ENCODE measurements at places on chromosomes 13 and 19.
A peak's percentile ranks its signal among the peaks of the same experiment; 100 is the strongest.

DNA sequence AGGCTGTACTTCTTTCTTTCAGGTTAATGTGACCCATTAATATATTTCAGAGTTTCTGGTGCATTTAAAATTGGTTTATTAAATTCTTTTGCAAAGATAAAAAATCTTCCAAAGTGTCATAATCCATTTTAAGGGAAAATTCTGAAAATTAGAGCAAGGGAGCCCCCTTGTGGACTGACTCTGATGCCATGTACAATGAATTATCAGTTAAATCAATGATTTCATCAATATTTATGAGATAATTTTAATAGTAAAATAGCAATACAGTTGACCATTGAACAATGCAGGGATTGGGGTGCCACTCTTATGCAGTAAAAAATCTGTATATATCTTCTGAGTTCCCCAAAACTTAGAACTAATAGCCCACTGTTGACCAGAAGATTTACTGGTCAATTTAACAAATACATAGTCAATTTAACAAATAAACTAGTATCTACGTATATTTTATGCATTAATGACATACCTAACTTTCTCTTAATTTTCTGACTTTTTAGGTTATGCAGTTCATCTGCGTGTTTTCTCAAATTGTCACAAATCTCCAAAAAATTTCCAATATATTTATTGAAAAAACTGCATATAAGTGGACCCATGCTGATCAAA, 479.1 kb upstream of the MIR17HG start:
- DNase-seq = no peak

DNA sequence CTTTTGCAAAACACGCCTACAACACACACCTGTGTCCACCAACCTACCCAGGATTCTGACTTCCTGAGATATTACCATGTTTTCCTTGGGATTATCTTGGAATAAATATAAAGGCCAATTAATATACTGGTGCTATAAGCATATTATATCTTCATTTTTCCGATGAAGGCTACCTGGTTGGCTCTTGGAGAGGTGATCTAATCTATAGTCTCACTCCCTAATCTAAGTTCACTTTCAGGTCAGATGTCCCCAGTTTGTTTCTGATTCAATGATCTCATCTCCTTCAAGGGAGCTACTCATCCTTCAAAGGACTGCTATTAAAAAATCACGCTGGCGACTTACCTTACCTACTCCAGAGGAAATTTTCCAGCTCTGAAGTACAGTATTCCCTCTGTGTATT, 517.5 kb downstream of the KLF5 start:
- no peak for DNase-seq

DNA sequence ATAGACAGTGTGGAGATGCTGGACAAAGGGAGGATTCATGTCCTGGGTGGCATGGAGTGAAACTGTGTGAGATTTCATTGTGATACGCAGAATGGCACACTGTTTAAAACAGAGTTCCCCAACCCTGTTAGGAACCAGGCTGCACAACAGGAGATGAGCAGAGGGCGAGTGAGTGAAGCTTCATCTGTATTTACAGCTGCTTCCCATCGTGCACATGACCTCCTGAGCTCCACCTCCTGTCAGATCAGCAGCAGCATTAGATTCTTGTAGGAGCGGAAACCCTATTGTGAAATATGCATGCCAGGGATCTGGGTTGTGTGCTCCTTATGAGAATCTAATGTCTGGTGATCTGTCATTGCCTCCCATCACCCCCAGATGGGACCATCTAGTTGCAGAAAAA, 72.5 kb downstream of the RAP2A start:
- DNase-seq = no peak

DNA sequence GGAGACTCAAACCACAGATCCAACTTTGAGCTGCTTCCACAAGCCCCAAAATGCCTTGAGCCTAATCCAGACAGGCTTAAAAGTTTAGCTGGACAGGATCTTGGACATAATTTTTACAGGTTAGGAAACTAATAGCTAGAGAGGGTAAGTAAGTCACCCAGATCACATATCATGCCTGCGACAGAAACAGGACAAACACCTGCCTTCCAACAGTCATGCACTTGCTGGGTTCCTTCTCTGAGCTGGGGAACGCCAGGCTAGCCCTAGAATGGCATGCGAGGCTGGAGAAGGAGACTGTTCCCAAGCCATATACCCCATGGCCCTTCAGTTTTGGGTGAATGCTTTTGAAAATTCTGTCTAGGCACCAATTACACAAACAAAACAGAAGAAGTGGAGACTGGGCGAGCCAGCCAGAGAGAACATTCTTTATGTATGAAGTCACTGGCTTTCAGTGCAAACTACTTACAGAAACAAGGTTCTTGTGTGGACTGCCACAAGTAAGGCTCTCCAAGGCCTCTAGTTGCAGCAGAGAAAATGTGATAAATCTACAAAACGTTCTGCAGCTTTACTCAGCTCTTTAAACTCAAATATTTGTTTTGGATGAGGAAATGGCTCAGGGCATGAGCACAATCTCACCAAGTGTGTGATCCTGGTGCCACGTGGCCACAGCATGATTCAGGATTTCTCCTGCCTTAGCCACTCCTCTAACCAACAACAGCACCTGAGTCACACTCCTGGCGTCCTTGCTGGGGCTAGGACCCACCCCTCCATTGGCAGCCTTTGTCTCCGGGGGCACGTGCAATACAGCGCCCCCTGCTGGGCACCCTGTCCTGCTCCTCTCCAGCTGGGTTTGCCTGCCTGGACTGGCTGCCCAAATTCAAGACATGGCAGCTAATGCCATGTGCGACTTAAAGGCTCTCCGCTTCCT, 73.4 kb upstream of the UBL3 start:
- DNase-seq = peak; percentile 42

DNA sequence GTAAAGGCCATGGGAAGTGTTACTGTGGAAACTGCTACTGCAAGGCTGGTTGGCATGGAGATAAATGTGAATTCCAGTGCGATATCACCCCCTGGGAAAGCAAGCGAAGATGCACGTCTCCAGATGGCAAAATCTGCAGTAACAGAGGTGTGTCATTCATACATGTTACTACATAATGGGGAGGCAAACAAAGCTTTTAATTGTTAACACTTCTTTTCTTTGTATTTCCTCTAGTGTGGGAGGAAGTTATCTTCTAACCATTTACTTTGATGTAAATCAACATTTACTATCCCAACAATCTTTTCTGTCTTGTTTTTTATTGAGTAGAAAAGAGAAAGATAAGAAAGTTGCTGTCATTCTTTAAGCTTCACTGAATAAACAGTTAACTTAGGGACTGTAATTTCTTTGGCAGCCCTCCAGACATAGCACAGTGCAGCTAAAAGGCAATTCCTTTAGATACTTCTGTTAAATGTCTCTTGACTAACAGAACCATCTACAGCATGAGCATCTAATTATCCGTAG, 126.9 kb downstream of the ITGBL1 start:
- no peak for DNase-seq

DNA sequence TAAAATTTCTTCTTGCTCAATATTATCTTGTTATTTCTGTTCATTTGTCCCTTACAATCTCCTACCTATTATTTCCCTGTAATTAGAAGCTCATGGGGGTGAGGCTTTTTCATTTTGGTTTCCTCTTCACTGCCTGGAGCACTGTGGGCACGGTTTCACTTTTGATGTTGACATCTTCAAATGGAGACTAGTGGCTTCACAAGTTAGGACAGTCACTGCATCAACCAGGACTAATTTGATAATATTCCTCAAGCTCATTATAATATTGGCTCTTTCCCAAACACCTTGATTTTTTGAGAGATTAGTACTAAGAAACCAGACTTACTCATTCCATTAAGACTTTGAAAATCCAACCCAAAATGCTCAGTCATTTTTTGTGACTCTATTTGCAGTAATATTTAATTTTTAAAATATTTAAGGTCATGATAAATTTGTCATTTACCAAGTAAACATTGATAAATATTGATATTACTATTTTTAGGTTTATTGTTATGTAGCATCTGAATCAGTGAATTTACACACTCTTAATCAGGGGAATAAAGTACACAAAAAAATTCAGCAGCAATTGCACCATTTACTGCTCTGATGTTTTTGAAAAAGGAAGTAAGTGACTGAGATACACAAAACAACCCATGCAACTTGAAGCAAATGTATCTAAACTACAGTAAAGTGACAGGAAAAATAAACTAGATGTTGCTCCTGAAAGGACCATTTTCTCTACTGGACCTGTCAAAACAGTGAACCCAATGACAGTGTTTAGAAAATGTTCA, 28.8 kb upstream of the RCBTB2 start:
- DNase-seq = no peak

DNA sequence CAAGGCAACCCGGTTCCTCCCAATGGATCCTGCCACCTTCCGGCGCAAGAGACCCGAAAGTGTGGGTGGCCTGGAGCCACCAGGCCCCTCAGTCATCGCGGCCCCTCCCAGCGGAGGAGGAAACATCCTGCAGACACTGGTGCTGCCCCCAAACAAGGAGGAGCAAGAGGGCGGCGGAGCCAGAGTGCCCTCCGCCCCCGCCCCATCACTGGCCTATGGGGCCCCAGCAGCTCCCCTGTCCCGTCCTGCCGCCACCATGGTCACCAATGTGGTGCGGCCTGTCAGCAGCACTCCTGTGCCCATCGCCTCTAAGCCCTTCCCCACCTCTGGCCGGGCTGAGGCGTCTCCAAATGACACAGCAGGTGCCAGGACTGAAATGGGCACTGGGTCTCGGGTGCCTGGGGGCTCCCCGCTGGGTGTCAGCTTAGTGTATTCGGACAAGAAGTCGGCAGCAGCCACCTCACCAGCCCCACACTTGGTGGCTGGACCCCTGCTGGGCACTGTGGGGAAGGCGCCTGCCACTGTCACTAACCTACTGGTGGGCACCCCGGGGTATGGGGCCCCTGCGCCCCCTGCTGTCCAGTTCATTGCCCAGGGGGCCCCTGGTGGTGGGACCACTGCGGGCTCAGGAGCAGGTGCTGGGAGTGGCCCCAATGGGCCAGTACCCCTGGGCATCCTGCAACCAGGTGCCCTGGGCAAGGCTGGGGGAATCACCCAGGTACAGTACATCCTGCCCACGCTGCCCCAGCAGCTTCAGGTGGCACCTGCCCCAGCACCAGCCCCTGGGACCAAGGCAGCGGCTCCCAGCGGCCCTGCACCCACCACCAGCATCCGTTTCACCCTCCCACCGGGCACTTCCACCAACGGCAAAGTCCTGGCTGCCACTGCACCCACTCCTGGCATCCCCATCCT, 11.2 kb upstream of the PRR19 start:
- no peak for DNase-seq

GRCh38 chr19:10227026-10227971, 3.8 kb downstream of the S1PR2 start:
- no peak for DNase-seq

GRCh38 chr13:60312851-60313505, 84.0 kb upstream of the TDRD3 start:
- DNase-seq = no peak

DNA sequence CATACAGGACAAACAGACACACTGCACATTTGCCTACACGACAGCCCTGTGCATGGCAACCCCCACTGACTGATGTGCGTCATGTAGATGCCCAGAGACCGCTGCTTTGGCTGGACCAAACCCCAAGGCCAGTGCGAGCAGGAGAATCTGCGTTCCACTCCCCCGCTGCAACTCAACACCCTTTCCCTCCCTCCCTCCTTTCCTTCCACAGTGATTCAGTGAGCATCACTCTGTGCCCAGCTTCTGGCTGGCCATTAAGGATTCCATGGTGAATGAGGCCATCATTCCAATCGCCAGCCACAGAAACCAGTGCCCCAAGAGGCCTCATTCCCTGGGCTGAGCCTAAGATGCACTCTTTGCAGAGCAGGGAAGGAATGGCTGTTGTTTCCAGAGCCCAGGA, 61.6 kb downstream of the GSX1 start:
- DNase-seq = no peak

- DNase-seq = no peak
Observed at GRCh38 chr19:6414793-6415590, 9.6 kb downstream of the KHSRP start.

DNA sequence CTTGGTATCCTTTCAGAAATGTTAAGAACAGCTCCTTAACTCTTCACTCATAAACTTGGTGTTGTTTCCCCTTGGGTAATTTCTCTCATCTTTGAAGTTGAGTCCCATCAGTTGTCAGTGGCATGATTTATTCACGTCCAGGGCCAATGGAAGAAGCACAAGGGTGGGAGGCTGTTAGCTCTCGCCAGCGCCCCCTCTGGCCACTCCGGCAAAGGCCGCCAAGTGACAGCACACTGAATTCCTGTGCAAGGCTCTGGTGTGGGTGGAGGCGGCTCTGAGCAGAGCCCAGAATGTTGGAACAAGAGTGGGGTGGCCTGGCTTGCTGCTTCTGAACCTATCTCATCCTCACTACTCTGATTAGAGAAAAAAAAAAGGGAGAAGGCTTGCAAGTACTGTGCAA, 13.1 kb upstream of the MEDAG start:
- DNase-seq = peak; percentile 57

DNA sequence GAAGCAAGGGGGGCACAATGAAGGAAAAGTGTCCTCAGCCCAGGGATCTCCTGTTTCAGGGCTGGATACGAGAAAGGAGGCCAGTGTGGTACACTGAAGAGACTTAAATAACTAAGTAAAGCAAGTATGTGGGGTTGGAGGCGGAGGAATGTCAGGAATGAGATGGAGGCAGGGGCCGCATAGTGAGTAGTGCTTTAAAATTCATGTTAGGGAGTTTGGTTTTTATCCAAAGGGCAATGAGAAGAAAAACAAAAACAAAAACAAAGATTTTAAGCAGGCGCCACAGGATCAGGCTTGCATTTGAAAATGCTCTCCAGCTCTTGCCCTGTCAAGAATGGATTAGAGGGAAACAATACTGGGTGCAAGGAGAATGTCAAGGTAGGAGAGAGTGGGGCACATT, 273.4 kb downstream of the DCLK1 start:
- no peak for DNase-seq

DNA sequence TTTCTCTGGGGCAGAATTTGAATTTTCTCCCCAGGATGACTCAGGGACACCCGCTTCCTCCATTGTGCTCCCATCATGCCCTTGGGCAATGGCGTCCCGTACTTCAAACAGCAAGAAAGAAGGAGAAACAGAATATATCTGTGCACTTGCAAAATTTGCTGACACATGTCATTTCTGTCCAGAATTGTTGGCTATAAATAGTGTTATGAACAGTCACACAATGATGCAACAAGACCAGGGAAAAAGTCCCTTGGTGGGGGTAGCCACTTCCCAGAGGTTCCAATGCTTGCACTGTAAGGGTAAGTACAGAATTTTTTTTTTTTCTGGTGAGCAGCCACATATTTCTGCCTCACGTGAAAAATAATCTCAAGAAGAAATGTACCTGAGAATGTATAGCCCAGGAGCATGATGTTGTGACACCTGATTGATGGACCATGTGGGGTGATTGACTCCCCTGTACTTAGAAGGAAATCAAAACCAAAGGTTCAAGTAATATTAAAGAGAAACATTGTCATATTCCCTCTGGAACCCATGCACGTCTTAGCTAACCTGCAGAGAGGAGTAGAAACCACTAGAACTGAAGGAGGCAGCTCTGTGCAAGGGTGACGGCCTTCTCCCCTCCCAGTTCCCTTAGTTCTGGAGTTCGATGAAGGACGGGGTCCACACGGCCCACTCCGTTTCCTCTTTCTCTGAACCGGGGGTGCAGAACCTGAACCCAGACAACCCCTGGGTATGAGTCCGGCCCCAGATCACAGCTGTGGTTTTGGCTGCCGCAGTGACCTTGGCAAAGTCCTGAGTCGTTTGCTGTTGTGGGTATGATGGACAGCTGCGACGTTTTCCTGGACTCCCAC, 9.3 kb upstream of the LAIR1 start:
- DNase-seq = peak; percentile 20
